ENCODE measurements at places on chromosomes 3 and 15.
A peak's percentile ranks its signal among the peaks of the same experiment; 100 is the strongest.

DNA sequence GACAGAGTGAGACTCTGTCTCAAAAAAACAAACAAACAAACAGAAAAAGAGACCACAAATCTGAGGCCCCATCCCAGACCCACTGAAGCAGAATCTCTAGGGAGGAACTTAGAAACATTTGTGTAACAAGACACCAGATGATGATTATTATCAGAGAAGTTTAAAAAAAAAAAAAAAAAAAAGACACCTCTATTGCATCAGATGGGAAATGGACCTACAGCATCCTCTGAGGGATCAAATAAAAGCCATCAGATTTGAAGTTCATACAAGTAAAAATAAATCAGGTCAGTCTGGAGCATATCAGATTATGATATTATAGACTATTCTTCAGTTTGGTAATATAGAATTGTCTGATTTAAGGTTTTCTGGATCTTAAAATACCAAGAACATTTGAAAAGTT is 21.9 kb upstream of the LIPC start:
- DNase-seq, result no peak

DNA sequence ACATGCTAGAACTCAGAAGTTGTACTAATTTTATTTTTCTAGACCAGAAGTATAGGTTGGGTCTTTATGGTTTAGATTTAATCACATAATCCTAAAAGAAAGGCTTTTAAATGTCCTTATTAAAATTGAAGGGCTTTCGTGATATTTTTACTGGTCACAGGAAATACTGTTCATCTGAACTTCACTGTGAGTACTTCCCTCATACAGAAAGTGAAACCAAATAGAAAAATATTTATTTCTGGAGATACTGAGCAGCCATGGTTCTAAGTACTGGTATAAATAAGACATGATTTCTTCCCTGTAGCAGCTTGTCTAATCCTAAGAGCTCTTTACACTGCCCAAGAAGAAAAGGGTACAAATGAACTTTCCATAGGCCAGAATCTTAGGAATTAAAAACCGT is 2.0 kb downstream of the SNRK start:
- peak; percentile 25 for DNase-seq

DNA sequence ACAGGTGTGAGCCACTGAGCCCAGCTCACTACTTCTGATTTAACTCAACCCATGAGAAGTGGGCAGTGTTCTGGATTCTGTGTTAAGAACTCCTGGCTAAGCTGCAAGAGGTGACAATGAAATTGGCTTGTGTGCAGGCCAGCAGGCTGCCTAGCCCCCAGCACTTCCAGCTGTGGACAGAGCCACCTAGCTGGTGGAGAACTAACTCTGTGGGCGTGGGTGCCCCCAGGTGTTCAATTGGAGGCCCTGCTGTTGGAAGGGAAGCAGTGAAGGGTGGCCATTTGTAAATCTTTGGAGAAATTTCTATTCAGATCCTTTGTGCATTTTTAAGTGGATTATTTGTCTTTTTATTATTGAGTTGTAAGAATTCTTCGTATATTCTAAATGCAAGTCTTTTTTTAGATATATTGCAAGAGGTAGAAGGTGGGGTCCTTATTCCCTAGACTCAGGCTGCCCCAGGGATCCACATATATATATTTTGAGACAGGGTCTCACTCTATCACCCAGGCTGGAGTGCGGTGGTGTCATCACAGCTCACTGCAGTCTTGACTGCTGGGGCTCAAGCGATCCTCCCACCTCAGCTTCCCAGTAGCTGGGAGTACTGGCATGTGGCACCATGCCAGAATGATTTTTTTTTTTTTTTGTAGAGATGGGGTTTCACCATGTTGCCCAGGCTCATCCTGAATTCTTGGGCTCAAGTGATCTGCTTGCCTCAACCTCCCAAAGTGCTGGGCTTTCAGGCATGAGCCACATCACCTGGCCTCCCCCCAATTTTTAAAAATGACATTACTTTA is 7.2 kb upstream of the SCAMP5 start:
- DNase-seq, result no peak

DNA sequence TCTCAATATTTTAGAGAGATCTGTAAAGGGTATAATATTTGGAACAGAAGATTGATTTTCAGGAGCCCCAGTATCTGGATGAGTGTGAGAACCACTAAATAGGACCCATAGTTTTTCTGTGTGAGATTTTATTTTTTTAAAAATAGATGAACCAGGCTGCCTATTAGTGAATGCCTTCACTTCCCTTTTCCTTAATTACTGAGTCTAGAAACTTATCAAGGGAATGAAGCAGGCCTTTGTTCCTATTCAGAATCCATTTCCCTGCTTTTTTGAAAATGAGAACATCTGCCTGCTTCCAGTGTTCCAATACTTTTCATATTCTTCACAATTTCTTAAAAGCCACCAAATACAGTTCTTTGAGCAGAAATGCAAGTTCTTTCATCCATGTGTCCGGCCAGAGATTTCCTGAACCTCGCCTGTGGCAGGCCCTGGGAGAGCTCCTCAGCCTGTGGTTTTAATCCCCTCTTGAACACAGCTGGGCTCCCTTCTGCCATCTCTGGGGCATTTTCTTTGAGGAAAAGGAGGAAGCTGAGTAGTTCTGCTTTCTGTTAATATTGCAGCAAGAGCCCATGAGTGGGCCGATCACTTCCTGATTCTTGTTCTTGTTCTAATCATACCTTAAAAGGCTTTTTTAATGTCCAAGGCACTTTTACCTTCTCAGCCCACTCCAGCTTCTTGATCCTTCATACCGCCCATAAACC is 4.7 kb downstream of the EHD4 start:
- peak; percentile 66 for DNase-seq

DNA sequence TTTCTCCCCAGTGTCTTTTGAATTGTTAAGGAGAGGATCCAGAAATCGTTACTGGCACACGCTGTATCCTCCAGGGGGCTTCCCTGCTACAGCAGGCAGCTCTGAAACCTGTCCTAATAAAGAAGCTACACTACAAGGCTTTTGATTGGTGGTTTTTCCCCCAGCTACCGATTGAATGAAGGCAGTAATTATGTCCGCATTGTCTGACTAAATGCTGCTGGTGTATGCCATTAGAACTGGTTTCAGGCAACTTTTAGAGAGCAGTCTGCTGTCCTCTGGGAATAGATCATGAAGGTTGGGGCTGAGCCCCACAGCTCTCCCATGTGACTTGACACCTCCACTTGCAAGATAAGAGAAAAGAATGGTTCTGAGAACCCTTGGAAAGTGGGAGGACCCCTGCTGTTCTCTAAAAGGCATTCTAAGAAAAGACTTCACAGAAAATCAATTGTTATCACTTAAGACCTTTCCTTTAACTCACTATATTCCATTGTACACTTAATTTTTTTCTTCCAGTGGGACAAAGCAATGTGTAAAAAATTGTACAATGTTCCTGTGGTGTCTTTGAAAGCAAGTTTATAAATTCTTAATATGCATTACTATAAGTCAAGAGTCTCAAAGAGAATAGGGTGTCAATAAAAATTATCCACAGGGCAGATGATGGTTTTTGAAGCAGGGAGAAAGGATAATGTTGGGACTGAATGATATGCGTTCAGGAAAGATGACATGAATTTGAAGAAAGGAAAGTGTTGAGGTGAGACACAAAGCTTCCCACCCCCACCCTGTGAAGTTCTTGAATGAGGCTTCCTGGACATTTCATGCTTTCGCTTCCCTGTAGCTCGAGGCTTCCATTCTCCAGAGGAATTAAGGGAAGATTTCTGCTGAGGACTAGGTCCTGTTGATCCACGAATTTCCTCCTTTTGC is 53.0 kb upstream of the DAZL start:
- DNase-seq, result no peak

- DNase-seq, result no peak
Observed at GRCh38 chr3:148036331-148036876, 627.2 kb downstream of the ZIC1 start.

DNA sequence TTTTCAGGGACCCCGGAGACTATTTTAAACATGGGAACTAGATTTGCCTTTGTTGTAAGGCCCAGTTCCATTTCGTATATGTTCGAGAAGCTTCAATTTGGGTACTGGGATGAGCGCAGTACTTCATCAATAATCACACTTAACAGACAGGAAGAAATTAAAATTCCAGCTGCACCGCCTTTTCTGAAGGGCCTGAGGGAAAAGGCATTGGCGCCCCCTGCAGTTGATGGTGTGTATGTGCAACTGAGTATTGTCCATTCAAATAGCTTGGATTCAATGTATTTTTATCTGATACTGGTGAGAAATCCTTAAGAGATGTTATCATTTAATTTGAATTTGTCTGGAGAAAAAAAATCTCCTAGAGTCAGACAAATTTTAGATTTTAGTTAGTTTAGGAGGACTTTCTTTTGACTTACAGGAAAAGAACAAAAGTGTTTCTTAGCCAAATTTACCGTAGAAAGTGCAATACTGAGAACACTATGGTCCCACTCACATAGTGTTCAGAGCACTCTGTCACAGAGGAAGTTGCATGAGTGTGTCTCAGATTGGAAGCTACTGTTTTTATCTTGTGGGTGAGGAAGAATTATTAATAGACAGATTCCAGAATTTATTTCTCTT is 5.4 kb upstream of the ALDH1A2 start:
- DNase-seq, result peak; percentile 46

- DNase-seq, result no peak
Observed at GRCh38 chr3:41523897-41524296, 324.6 kb downstream of the CTNNB1 start.

DNA sequence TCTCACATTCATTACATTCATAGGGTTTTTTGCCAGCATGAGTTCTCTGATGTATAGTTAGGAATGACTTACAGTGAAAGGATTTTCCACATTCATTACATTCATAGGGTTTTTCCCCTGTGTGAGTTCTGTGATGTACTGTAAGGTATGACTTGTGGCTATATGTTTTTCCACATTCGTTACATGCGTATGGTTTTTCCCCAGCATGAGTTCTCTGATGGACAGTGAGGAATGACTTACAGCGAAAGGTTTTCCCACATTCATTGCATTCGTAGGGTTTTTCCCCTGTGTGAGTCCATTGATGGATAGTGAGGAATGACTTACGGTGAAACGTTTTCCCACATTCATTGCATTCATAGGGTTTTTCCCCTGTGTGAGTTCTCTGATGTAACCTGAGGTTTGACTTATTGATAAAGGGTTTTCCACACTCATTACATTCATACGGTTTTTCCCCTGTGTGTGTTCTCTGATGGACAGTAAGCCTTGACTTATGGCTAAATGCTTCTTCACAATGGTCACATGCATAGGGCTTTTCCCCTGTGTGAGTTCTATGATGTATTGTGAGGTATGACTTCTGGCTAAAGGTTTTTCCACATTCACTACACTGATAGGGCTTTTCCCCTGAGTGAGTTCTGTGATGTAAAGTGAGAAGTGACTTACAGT is 47.4 kb downstream of the ZNF717 start:
- DNase-seq, result no peak

GRCh38 chr3:8237893-8238292 is 263.7 kb upstream of the LMCD1 start:
- no peak for DNase-seq

- DNase-seq, result peak; percentile 93
Observed at GRCh38 chr3:72274493-72275330, 489.8 kb upstream of the PROK2 start.

DNA sequence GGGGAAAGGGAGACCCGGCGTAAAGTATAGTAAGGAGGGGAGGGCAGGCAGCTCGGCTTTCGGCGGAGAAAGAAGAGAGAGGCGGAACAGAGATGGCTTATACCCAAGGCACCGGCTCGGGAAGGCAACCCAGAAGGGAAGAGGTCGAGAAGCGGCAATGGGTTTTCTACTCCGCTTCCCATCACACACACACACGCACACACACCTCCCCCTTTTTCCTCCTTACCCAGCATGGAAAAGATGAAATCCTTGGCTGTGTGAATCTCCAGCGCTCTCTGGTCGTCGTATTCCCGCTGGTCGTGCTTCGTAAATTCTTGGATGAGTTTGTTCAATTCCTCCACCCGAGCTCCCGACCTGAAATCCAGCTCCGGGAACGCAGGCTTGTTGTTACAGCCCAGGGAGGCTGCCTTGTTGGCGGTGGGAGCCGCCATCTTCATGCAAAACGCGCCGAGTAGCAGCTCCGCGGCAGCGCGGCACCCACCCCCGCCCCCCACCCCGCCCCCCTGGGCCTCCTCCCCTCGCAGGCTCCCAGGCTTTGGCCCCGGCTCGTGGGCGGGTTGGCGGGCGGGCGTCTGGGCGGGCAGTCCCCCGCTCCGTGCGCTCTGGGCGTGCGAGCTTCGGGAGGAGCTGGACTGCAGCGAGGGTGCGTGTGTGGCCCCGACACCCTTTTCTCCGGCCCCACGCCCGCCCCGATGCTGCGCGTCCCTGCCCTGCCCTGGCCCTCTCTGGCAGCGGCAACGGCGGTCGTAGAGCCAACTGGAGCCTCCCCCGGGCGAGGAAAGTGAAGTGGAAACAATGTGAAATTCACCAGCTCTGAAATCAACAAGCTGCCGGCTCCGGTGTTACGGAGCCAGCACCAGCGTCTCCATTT is at the start of gene MB21D2:
Gene MB21D2, minus strand, starts transcription at position 453 of the 871 bp plus-strand sequence. Its CDS starts 16 bp downstream, at position 437.
- DNase-seq, result peak; percentile 86

DNA sequence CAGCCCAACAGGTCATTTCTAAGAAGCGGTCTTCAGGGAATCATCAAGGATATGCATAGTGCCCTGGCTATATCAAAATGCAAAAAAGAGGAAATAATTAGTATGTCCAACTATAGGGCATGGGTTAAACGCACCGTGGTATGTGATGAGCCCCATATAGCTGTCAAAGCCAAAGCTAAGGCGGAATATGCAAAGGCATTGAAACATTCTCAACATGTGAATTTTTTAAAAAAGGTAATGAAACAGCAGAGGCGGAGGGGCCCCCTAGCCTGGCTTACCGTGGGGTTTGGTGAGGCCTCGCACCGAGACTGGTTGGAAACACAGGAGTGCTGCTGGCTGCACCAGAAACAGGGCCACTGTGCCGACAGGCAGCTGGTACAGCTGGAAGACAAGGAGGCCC is 23.2 kb downstream of the PLXND1 start:
- no peak for DNase-seq

GRCh38 chr3:132325103-132325606 is 7.9 kb downstream of the ACP3 start:
- DNase-seq, result no peak

- DNase-seq, result peak; percentile 78
Observed at GRCh38 chr15:56786966-56787365, 53.7 kb upstream of the ZNF280D start.

DNA sequence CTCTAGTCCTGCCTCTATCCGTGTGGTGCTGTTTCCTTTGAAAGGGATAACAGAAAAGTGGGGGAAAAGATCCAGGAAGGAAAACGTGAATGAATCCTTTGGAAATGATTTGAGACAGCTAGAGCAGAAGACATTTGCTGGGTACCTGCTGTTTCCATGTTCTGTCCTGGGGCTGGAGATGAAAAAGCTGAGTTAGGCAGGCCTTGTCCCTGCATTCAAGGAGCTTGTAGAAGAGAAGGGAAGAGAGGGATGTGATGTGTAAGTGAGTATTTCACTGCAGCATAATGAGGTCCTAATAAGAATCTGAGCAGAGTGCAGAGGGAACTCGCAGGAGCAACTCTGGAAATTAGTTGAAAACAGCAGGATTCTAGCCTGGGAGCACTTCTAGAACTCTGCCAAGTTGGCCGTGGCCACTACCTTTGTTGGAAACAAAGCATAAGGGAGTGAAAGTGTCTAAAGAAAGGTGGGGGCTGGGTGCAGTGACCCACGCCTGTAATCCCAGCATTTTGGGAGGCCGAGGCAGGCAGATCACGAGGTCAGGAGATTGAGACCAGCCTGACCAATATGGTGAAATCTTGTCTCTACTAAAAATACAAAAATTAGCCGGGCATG is 13.8 kb upstream of the SEMA4B start:
- DNase-seq, result no peak
